LoVo (cell line): ENCODE measurements at places on chromosomes 7 and 10.

DNA sequence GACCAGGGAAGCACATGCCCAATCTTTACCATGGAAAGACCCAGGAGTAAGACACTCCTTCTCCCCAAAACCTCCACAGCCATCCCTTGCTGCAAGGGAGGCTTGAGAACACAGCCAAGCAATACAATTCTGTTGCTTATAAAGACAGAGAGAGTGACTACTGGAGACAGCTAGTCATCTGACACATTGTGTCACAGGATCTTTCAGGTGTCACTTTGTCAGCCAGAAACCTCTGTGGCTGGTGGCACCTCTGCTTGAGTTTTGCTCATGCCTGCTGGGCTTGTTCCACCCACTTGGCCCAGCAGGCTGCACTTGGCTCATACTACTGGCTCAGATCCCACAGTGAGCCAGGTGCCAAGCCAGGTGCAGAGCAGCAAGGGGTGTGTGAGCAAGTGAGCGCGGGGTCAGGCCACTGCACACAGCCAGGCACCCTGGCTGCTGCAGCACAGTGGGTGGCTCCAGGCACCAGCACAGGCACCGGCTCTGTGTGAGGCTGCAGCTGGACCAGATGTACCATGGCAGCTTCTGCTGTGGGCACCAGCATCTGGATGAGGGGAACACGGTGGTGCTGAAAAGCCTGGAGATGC is 12.4 kb upstream of the PRLHR start:
- no peak for DNase-seq

DNA sequence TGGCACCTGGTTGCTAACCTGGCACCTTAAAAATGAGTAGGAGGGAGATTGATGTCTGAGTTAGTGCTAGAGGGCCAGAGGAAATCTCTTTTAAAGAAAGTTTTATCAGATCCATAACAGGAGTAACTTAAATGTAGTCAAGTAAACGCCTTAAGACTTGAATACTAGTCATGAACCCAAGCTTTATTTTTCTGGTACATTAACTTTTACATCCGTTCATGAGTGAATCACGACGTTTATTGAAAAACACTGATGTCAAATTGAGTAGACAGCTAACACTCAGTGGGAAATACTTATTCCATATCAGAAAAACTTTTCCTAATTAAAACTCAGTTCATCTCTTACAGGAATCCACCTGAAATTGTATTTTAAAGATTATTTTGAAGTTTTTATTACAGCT is 6.9 kb upstream of the LAMB1 start:
- no peak for DNase-seq

- DNase-seq: no peak
Measured at GRCh38 chr10:62632071-62632809, 172.3 kb upstream of the ADO start.

DNA sequence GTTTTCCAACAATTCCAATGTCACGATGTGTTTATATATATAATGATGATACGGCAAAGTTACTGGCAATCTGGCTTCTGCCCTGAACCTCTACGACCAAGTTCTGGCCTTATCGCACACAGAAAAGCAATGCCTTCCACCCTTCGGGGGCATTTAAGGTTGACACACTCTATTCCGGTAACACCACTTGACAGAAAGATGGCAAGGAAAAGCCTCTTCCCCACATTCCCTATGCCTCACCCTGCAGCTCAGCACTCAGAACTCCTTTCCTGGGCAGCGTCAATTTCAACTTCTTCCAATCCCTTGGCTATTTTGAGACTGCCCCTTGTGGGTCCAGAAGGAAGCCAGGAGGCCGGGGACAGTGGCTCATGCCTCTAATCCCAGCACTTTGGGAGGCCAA is 2.5 kb upstream of the ADRB1 start:
- no peak for DNase-seq

DNA sequence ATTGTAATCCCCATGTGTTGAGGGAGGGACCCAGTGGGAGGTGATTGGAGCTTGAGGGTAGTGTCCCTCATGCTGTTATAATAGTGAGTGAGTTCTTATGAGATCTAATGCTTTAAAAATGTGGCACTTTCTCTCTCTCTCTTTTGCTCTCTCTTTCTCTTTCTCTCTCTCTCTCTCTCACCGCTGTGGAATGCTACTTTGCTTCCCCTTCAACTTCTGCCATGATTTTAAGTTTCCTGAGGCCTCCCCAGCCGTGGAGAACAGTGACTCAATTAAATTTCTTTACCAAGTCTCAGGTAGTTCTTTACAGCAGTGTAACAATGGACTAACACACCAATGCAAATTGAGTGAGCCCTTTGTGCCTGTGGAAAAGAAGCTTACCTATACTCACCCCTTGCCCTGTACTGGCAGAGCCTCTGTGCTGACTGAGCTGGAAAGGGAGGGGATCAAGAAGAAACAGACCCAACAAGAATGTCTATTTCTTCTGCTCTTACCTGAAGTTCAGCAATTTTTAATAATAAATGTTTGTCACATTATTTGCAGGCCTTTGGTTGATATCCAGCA is 642.5 kb upstream of the KCND2 start:
- DNase-seq: no peak
